ENCODE measurements at places on chromosomes 2 and 18.

DNA sequence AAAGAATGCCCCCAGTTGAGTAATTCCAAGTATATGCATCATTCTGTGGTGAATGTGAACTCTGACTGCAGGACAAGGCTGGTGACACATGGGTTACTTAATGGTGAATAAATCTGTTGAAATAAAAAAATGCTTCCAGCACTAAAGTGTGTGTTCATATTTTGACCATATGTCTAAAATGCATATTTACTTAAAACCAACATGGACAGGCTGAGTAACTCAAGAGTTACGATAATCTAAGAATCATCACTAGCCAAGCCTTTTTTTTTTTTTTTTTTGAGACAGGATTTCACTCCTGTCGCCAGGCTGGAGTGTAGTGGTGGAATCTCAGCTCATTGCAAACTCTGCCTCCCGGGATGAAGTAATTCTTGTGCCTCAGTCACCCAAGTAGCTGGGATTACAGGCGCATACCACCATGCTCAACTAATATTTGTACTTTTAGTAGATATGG, 47.1 kb upstream of the CCBE1 start:
- DNase-seq = no peak

- DNase-seq = no peak
Observed at GRCh38 chr2:108325756-108326155, 37.1 kb downstream of the SULT1C2 start.

DNA sequence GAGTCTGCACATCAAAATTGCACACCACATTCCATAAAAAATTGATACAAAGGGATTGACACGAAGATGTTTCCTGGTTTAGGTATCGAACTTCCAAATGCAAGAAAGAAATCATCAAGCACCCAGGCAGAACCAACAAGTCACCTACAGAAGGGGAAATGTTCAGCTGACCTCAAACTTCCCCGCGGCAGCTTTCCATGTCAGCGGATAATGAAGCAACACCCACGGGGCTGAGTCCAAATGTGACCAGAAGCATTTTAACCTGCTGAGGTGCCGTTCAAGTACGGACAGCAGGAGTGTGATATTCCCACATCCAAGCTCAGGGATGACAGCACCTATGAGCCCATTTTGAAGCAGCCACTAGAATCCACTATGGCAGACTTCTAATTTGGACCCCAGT, 124.9 kb downstream of the GALNT14 start:
- no peak for DNase-seq

DNA sequence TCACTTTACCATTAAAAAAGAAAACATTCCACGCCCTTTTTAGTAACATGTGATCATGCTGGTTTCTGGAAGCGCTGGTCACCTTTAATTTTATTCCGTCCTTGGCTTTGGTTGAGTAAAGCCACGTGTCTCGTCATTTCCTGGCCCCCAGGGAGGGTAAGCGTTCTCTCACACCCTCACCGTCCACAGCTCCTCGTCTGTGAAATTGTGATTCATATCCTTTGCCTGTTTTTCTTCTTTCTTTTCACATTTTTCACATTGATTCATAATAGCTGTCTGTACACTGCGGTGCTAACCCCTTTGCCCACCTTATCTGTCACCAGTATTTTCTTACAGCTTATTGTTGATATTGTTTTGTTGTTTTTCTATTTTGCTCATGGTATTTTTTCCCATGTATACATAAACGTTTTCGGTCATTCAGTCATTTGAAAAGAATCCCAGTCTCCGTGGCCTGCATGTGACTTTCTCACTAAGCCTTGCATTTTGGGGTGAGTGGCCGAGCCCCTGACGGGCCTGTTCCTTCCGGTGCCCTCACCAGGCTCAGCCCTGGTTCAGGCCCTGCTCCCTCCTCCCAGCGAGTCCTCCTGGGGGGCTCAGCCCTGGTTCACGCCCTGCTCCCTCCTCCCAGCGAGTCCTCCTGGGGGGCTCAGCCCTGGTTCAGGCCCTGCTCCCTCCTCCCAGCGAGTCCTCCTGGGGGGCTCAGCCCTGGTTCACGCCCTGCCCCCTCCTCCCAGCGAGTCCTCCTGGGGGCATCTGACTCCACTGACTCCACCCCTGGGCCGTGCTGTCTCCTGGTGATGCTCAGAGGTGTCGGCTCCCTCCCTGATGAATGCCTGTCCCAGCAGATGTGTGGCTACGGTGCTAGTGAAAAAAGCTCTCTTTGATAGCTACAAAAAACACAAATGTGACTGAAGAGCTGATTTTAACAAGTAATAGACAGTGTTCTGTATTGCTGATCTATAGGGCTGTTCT, 249.7 kb upstream of the PXDN start:
- no peak for DNase-seq

GRCh38 chr18:68340606-68341005, 374.3 kb downstream of the TMX3 start:
- no peak for DNase-seq

All from central memory CD4-positive, alpha-beta T cell (primary cell).